Bronchial epithelial cell (primary cell): ENCODE measurements at places on chromosomes 1 and 21. TPM values are rescaled to one million over a fixed set of nuclear protein-coding genes. Genes with fewer than 3 reads are reported as not detected.

GRCh38 chr1:205354259-205355074, 2.3 kb downstream of the KLHDC8A start:
- peak; percentile 64 for DNase-seq

- DNase-seq = no peak
Measured at GRCh38 chr1:150385537-150386445, 21.8 kb downstream of the RPRD2 start.

Gene EPHB2
- 10.0 and 16.4 TPM in 2 replicates for total RNA-seq

GRCh38 chr1:49098866-49099265, 322.2 kb upstream of the BEND5 start:
- no peak for DNase-seq
